Globus pallidus (tissue), 1 donor: ENCODE measurements at places on chromosomes 7 and 10.
A peak's percentile ranks its signal among the peaks of the same experiment; 100 is the strongest.

DNA sequence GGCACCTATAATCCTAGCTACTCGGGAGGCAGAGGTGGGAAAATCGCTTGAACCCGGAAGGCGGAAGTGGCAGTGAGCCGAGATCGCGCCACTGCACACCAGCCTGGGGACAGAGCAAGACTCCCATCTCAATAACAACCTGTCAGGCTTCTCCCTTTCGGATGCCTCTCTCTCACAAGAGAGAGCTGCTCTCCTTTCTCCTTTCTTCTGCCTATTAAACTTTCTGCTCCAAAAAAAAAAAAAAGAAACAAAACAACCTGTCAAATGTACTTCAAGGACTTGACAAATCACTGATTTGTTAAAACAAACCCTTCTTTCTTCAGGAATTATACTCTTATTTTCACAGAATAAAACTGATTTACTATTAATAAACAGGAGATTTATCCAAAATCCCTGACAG, 3.6 kb downstream of the PSAP start:
- no peak for DNase-seq

- peak; percentile 21 for DNase-seq
Measured at GRCh38 chr7:107262857-107263256, 94.1 kb downstream of the HBP1 start.

DNA sequence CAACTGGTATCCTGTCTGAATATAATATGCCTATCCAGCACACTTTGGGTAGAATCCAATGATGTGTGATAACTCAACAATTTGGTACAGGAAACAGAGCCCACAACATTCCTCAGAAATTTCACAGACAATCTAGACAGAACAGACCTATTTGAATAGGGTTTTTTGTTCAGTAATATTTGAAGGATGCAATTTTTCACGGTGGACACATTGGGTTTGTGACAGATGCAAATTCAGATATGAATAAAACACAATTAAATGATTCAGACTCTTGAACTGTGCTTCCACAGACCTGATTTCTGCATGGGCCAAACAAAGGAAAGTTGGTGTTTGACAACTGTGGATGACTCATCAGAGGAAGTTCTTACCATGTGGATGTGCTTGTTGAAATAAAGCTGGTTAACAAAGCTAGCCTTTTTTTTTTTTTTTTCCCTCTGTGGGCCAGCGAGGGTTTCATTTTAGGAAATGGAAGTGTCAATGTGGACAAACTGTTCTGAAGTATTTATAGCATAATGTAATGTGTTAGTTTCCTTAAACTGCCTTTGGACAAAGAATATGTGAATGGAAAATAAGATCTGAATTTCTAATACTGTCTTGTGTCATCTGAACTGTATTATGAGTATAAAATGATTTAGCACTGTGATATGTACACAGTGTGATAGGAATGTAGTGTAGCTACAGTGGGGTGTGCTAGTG, 43.2 kb upstream of the FAM133B start:
- peak; percentile 89 for DNase-seq

GRCh38 chr10:43042503-43043341, 34.1 kb upstream of the RET start:
- no peak for DNase-seq

DNA sequence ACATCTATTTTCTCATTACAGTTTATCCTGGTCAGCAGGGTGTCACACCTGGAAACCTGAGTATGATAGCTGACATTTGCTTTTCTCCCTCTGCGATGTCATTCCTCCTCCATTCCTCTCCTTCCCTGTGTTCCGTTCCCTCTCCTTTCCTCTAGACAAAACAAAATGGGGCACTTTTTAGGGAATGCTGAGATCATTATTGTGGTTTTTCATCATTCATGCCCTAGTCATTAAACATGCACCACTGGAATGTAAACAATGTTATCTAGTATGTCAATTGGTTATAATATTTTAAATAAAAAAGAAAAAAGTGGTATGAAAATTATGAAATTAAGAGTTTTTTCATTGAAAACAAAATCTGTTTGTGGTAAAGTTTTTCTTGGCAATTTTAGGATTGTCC, 132.6 kb downstream of the MAPK8 start:
- DNase-seq = no peak

- no peak for DNase-seq
Measured at GRCh38 chr10:34101001-34101400, 714.1 kb downstream of the PARD3 start.

DNA sequence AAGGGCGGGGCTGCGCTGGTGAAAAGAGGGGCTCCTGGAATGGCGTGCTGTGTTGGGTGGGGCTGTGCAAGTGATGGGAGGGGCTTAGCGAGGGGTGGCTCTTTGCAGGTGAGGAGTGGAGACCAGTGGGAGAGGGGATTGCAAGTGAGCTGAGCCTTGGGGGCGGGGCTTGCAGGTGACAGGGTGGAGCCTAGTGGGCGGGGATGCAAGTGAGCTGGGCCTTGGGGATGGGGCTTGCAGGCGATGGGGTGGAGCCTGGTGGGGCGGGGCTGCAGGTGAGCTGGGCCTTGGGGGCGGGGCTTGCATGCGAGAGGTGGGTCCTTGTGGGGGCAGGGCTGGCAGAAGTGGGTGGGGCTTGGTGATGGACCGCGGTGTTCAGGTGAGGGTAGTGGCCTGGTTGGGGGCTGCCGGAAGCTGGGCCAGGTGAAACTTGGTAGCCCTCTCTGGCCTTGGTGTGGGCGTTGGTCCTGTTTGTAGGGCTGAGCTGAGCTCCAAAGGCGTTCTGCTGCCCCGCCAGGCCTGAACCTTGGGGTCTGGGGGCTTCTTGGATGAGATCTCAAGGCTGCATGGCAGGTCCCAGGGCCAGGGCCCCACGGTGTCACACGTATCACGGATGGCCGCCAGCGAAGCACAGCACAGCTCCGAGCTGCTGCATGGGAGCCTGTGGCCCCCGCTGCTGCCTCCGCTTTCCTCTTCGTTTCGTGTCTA, 743 bp upstream of the PITRM1 start:
- DNase-seq = no peak

DNA sequence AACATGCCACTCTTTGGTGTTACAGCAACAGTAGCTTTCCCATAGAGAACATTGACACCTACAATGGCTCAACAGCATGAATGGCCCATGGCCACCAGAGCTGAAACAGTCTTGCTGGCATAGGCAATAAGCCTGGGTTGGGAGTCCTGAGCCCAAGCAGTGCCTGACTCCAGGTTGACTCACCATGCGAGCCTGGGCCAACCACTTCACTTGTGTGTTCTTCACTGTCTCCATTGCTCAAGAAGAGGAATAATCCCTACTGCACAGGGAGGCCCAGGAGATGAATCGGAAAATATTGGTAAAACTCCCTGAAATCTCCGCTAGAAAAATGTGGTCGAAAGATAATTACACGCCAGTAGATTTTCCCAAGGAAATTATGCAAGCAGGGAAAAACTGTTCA, 89.2 kb upstream of the INHBA start:
- no peak for DNase-seq

DNA sequence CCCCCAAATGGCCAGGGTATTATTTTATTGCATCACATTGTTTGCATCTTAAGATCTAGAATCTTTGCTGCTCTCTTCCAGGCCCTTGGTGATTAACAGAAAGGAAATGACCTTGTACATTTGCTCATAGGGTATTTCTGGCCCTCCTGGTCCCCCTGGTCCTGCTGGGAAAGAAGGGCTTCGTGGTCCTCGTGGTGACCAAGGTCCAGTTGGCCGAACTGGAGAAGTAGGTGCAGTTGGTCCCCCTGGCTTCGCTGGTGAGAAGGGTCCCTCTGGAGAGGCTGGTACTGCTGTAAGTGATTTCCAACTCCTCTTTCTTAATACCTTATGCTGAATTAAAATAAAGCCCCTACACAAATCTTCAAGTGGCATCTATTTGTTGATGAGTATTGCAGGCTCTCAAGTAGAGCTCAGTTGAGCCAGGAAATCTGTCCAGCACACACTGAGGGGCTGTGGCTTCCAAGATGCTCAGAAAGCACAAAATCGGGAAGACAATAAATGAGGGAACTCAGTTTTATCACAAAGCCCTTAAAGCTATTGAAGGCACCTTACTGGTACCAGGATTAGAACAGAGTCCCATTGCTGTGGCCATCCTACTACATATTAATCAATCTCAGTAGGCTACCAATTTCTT, 28.2 kb downstream of the COL1A2 start:
- no peak for DNase-seq

- DNase-seq = no peak
Measured at GRCh38 chr7:28003408-28003807, 177.2 kb downstream of the JAZF1 start.

DNA sequence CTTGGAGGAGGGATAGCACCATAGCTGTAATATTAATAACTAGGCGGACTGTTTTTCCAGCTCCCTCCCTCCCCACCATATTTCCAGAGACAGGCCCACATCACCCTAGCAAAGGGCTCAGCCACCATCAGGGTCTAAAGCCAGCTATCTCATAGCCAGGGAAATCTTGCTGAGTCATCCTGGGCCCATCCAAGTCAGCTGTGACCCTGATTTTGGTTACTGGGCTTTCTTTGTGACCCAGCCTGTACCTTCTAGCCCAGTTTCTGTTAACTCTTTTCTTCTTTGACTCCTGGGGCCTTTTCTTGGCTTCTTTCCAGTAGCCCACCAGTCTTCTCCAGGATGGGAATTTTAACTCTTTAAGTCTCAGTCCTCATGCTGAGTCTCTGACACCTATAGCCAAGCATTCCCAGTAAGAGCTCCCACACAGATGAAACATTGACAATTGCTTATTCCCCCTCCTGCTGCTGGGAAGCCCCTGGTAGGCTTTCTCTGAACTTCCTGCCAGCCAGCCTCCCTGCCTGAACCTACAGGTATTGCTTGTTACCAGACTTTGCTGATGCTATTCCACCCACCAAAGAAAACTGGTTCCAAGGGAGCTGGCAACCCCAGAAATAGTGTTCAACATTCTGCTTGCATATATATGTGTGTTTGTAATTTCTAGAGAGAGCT, 34.8 kb upstream of the ADO start:
- no peak for DNase-seq

GRCh38 chr10:117921421-117921820, 125.3 kb downstream of the RAB11FIP2 start:
- no peak for DNase-seq

DNA sequence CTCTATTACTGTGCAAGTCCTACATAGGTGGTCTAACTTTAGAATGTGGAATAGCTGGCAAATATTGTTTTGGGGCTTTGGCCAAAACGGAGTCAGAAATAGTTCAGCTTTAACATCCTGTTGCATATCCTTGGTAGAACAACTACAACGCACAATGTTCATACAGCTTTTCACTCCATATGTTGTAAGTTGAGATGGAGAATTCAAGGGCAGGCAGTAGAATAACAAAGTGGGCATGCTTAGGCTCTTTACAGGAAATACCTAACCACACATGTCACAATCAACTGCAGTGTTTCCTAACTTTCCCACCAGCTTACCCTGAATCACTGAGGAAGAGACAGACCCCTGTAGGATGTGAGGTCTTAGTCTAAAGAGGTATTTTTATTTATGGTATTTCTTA, 122.3 kb downstream of the PPP1R3A start:
- DNase-seq = no peak

DNA sequence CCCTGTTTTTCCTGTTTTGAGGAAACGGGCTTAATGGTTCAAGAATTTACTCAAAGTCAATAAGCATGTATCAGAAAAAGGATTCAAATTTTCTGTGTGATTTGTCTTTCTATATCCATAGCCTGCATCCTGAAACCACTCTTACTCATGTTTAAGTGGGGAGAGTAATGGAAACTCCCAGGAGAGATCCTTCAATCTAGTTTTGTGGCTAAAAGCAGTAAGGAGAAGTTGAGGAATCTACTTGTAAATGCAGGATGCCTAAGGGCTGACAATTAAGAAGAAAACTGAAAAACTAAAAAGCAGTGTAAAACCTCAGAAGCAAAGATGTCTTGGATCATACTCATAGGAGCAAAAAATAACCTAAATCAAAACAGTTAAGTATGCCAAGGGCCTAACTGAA, 68.1 kb upstream of the GRID1 start:
- no peak for DNase-seq

- DNase-seq = no peak
Measured at GRCh38 chr10:71641986-71642385, 77.6 kb downstream of the C10orf105 start.

DNA sequence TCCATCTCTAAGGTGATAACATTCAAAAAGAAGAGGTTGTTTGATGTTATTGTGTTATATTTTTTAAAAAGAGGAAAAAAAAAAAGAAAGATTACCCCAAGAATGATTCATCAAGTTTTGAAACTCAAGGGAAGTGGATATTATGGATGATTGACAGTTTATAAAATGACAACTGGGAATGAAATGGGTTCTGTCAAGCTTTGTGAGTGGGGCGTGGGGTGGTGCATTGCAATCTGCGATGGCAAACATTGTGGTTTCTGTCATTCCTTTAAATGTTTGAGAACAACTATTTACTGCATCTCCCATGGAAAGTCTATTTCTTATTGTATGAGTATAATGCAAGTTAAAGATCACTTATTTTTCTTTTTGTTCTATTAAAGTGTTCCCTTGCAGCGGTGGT, 297.0 kb downstream of the CCDC3 start:
- no peak for DNase-seq

- peak; percentile 42 for DNase-seq
Measured at GRCh38 chr7:42945821-42946626, 13.8 kb downstream of the MRPL32 start.

- DNase-seq = no peak
Measured at GRCh38 chr7:43880596-43880995, 11.3 kb upstream of the MRPS24 start.

DNA sequence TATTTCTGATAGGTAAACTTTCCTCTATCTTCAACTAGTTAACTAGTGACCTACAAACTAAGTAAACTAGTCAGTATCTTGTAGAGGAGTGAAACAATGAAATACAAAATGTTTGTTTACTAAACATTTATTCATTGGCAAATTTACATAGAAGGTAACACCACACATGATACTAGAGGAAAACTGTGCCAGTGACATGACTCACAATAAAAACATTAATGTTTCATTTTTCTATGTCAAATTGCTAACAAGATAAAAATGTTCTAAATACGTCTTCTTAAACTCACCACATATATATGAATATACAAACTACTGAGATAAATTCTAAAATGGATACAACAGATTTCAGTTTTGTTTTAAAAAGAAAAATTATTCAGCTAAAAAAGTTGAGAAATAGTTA, 471.3 kb downstream of the PARD3 start:
- DNase-seq = no peak

- no peak for DNase-seq
Measured at GRCh38 chr7:118918556-118918955, 694.1 kb downstream of the ANKRD7 start.

DNA sequence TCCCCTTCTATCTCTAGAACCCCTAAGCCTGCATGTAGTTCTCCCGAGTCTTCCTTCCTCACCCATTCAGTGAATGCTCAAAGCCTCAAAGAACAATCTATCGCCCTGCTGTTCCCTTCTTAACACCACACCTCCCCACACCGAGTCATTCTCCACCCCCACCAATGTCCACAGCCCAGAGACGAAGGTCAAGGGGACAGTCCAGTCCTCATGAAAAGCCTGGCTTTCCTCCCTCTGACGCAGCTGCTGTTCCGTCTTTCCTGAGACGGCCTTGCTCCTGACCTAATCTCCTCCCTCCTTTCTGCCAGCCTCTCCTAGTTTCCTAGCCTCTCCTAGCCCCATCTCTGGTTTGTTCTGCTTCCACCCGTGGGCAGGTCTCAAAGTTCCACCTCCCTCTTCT, 9.2 kb downstream of the MOSPD3 start:
- no peak for DNase-seq
